ENCODE measurements at places on chromosomes 1 and 21. TPM values are rescaled to one million over a fixed set of nuclear protein-coding genes. Genes with fewer than 3 reads are reported as not detected.

Gene TPTE
- total RNA-seq: not detected

GRCh38 chr1:212920246-212920645 is 30.1 kb upstream of the VASH2 start:
- no peak for DNase-seq
- H3K27ac ChIP-seq: no peak overlapping the region
- H3K4me3 ChIP-seq: no peak overlapping the region
- no peaks in the 10 kb centered on the region for H3K27me3 ChIP-seq
- no peaks in the 10 kb centered on the region for H3K4me1 ChIP-seq

GRCh38 chr21:21731626-21732025 is 733.4 kb downstream of the NCAM2 start:
- no peak for DNase-seq
- H3K27me3 ChIP-seq: no peaks in the 10 kb centered on the region
- no peak overlapping the region for H3K27ac ChIP-seq
- H3K4me1 ChIP-seq: no peaks in the 10 kb centered on the region
- no peaks in the 10 kb centered on the region for H3K36me3 ChIP-seq
- H3K4me3 ChIP-seq: no peak overlapping the region

GRCh38 chr1:53949023-53949990 is 3.2 kb downstream of the LRRC42 start:
- H3K27ac ChIP-seq: no peak overlapping the region
- peaks cover 19% of the 10 kb centered on the region for H3K36me3 ChIP-seq
- H3K27me3 ChIP-seq: no peaks in the 10 kb centered on the region
- peaks cover 26% of the 10 kb centered on the region for H3K4me1 ChIP-seq
- DNase-seq: no peak

GRCh38 chr1:94725566-94725965 is 94.6 kb upstream of the SLC44A3 start:
- peaks cover 7% of the 10 kb centered on the region for H3K4me1 ChIP-seq
- H3K4me3 ChIP-seq: no peak overlapping the region
- H3K27ac ChIP-seq: no peak overlapping the region
- H3K27me3 ChIP-seq: no peaks in the 10 kb centered on the region

DNA sequence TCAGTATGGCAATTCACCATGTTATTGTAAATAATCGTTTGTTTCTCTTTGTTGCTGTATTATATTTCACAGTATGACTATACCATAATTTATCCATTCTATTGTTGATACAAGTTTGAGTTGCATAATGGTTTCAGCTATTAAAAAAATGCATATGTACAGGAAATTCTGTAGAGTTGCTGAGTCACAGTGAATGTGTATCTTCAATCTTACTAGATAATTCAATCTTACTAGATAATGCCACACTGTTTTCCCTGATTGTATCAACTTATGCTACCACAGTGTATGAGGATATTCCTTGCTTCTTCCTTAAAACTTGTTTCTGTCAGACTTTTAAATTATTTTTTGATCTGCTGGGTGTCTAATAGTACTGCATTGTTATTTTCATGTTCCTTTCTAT is 3.5 kb upstream of the COA6 start:
- no peaks in the 10 kb centered on the region for H3K36me3 ChIP-seq
- H3K4me3 ChIP-seq: no peak overlapping the region
- DNase-seq: no peak
- H3K27ac ChIP-seq: no peak overlapping the region
- peaks cover 18% of the 10 kb centered on the region for H3K4me1 ChIP-seq

DNA sequence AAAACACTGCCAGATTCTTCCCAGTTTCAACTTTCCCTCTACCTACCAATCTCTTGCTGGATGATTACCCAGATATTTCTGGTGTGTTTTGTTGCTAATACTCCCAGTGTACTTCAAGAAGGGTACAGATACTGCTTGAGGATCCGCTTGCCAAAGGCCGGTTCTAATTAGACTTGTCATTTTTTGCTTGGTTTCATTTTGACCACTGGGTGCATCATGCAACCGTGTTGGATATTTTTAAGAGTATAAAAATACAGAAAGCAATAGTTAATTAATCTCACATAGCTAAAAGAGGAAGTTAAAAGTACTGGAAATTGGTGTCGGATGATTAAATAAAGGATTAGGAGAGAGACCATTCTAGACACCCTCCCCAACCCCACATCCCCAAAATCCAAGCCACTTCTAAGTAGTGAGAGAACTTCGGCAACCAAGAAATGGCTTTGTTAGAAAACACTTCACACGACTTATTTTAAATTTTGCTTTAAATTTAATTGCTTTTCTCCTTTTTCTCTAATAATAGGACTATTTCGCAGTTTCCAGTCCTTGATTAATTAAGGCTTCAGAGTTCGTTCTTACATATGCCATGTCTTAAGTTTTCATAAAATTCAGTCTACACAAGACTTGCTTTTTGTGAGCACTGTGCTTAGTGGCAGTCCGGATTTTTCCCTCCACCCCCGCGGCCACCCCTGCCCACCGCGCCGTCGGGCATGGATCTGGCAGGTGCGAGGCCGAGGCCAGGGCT is 2.5 kb upstream of the CDKN2C start:
- peaks cover 18% of the 10 kb centered on the region for H3K4me1 ChIP-seq
- no peaks in the 10 kb centered on the region for H3K36me3 ChIP-seq
- H3K4me3 ChIP-seq: peak overlapping the region; percentile 68

DNA sequence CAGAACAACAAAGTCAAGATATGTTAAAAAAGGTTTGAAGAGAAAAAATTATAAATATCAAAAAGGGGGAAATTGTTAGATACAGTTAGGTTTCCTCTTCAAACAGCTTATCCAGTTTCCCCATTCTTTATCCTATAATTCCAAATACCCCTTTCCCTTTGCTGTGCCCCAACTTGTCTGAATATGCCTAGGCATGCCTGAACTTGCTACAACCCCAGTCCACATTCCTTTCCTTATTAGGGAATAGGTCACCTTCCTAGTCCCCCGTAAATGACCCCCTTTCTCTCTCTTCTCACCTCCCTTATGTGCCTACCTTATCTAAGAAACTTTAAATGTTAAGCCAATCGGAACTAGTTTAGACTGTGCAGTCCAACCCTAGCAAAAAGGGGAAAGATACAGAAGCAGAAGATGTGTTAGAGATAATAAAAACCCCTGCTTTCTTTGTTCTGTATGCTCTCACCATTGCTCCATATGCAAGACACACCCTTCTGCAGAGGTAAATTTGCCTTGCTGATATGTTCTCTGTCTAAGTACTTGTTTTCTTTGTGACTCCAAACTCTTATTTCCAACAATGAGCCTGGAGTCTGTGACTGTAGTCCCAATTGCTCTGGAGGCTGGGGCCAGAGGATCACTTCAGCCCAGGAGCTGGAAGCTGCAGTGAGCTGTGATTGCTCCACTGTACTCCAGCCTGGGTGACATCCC is 810.1 kb downstream of the PLA2G4A start:
- H3K4me1 ChIP-seq: no peaks in the 10 kb centered on the region
- no peak for DNase-seq
- no peak overlapping the region for H3K4me3 ChIP-seq
- H3K36me3 ChIP-seq: no peaks in the 10 kb centered on the region
- no peak overlapping the region for H3K27ac ChIP-seq

Gene KCNE2
- not detected for total RNA-seq

Gene EBNA1BP2
- total RNA-seq: 48.3 TPM

Gene OR6N2
- total RNA-seq: 0.26 TPM
